ENCODE measurements at places on chromosomes 7 and 10.

GRCh38 chr7:31068006-31068675 lies 16.0 kb downstream of the ADCYAP1R1 start:
- DNase-seq, result no peak

DNA sequence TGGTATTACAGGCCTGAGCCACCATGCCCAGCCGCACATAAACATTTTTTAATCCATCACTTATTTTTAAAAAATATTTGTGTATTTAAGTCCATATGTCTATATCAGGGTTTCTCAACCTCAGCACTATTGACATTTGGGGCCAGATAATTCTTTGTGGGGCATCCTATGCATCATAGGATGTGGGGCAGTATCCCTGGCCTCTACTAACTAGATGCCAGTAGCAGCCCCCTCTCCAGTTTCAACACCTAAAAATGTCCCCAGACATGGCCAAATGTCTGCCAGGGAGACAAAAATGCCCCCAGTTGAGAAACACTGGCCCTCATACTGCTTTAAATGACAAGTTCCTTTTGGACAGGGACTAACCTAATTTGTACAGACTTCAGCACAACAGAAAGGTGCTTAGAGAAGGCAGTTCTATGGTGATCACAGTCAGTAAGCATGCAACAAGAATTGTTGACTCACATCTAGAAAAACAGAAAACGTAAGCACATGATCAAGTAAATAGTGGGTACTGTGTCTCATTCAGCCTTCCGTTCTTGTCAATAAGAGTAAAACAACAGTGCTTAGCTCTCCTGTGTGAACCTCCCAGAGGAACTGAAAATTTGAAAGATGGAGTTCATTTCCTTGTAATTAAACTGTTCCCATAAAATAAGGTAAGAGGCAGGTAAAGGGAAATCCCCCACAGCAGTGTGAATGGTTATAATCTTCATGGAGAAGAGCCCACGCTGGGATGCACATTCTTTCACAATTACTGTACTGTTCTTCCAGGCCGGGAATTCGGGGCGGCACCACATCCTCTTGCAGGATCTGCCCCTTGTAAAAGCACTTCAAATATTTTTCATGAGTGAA lies 17.3 kb upstream of the ADRB1 start:
- no peak for DNase-seq

DNA sequence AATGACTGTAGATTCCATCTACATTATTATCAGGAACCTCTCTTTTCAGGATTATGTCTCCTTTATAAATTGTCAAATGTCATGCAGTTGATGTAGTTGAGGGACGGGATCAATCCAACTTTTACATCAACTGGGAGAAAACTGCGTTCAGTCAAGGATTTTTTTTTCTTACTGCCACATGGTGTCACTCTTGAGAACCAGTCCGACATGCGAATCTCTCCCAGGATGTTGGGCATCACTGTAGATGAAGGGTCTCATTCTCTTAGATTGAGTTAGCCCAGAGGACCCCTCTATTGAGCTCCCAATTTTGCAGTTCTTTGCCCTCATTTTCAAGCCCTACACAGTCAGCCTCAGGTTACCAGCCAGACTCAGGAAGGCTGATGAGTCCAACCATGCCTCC lies 120.3 kb upstream of the PTPRZ1 start:
- DNase-seq, result no peak

GRCh38 chr10:43114743-43115611 lies 23.3 kb upstream of the CSGALNACT2 start:
- no peak for DNase-seq

DNA sequence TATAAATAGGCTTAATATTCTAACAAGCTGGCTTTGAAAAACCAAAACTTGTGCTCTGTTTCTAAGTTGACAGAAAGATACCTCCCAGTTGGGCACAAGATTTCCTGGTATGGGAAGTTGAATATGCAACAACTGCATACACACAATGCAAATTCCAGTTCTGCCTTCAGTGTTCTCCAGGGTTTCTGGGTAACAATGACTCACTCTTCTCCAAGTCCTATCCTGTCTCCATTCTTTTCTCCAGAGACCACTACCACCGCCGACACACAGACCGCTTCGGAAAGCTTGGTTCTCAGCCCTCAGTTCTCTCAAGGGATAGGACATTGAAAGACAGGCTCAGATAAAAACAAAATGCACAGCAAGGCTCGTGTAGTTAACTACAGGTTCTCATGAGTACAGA lies 12.2 kb downstream of the PDE1C start:
- DNase-seq, result no peak

DNA sequence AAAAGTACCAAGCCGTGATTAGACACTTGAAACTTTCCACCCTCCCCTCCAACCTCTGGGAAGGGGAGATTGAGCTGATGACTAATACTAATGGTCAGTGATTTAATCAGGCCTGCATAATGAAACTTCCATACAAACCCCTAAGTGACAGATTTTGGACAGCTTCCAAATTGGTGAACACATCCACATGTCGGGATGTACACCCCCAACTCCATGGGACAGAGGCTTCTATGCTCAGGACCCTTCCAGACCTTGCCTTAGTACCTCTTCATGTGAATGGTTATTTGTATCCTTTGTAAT lies 4.8 kb downstream of the NUB1 start:
- DNase-seq, result no peak

DNA sequence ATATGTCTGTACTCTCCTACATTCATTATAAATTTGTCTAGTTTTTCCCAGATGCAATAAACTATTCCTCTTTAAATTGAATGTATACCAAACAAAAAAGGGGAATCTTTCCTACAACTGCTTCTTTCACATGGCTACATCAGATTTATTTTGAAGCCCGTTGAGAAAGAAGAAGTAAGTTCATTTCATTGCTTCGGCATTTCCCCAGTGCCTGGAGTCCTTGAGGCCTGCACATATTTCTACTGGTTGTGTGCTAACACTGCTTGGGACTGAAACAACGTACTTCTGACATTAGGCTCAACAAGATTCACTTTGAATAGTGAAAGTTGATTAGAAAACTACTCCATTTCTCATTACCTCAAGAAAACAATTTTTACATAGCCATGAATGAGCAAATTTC lies 201.7 kb downstream of the PHF14 start:
- DNase-seq, result no peak

- no peak for DNase-seq
These were observed 14.0 kb downstream of the PLAU start for GRCh38 chr10:73924935-73925334.

GRCh38 chr10:90418869-90419652 lies 438.8 kb downstream of the HTR7 start:
- no peak for DNase-seq

- DNase-seq, result no peak
These were observed 535.6 kb upstream of the KCND2 start for GRCh38 chr7:119737390-119737789.

DNA sequence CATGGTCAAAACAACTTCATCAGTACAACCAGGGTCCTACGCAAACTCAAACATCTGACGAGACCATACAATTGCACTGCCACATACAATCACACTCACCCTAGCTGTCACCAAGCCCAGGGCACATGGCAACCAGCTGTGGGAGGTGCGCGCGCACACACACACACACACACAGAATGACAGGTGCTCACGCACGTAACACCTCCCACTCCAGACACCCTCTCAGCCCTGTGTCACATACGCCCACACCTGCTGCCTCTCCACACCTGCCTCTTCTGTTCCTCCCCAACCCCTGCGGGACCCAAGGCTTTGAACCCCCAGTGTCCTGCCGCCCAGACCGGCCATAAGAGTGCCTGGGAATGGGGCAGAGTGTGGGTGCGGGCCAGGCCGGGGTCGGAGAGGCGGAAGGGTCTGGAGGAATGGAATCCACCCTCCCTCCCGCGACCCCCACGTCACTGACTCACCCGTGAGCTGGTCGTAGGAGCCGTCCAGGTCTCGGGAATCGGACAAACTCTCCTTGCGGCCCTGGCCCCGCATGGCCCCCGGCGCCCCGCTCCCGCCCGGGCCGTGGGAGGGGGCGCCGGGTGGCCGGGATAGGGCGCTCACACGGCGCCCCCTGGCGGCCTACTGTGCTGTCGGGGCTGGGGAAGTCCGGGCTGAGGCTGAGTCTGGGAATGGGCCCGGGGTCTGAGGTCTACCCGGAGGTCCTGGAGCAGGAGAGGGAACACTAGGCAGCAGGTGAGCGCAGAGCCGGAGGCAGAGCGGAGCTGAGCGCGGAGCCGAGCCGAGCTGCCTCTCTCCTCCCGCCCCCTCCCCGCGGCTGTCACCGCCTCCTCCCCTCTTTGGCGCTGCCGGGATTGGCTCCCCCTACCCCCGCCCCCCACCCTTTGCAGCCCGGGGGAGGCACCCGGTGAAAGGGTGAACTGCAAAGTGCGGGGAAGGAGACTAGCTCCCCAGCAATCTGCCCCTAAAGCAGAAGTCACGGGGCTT lies at the start of gene KCNIP2:
Gene KCNIP2, minus strand, starts transcription at position 769 of the 990 bp plus-strand sequence. Its CDS starts 232 bp downstream, at position 537.
- no peak for DNase-seq

- DNase-seq, result no peak
These were observed 82.1 kb downstream of the CAMK1D start for GRCh38 chr10:12431151-12432101.

GRCh38 chr10:122427280-122427679 lies 27.2 kb upstream of the ARMS2 start:
- DNase-seq, result no peak

GRCh38 chr10:79020015-79020491 lies 48.7 kb upstream of the ZMIZ1 start:
- DNase-seq, result no peak

DNA sequence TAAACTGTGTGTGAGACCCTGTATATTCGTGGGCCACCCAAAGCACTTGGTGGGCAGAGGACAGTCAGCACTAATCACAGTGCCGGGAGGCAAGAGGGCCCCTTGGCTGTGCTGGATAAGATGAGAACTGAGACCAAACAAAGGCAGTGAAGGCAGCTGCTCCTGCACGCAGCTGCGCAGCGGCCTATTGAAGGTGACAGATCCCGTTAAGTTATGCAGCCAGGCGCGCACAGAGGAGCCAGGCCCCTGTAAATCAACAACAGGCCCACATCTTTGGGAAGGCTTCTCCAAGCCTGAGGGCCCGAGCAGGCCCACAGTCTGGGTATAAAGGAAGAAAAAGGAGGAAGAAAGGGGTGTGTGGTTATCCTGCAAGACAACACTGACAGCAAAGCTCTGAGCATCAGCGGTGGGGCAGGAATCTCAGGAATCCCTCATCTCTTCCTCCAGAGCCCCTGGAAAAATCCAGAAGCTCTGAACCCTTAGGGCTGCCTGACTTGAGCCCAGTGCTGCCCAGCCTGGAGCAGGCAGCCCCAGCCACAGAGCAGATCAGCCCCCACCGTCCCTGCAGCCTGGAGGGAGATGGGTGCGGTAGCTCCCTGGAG lies 154.2 kb downstream of the ARHGAP12 start:
- DNase-seq, result no peak

GRCh38 chr10:124003481-124003870 lies 89.9 kb downstream of the CHST15 start:
- no peak for DNase-seq

DNA sequence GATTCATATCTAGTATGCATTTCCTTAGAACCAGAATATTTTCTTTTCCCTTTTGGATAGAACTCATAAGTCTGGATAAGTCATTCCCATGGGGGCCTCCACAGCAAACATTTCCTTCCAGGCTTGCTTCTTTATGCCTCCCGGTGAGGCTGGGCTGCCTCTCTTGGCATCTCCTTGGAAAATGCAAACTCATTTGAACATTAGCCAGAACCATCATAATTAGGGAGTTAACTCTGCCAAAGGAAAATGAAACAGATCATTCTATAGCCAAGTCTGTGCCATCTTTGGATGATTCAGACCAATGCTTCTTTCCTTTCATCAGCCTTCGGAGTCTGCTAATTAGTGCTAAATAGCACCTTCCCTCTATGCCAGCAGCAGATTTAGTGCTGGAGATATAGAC lies 81.1 kb downstream of the PLPP4 start:
- DNase-seq, result no peak

GRCh38 chr10:100508691-100509150 lies 10.9 kb downstream of the SEC31B start:
- no peak for DNase-seq
